ENCODE measurements at places on chromosomes 6 and 20.

GRCh38 chr6:144469144-144469575, 184.0 kb downstream of the UTRN start:
- no peak for DNase-seq

DNA sequence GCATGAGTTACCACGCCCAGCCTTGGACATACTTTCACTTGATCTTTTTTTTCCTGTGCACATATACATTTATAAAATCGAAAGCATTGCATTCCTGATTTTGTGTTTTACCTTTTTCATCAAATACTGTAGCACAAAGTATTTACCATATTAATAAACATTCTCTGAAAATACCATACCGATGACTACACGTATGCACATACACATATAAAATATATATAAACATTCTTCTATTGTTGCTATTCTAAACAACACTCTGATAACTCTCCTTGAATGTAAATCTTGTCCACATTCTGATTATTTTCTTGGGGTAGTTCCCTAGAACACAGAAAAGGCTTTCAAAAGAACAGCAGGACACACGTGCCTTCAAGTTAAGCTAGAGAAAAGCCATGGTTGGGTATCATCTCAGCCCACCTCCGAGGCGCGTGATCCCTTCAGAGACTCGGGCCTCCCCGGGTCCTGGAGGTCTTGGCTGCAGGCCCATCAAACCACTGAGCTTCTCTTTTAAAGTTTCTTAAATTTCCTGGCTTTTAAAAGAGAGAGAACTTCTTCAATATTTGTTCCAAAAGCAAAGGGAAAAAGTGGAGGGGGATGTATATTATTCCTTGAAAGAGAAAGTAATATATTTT, 198.1 kb downstream of the MYLK4 start:
- DNase-seq, result no peak

DNA sequence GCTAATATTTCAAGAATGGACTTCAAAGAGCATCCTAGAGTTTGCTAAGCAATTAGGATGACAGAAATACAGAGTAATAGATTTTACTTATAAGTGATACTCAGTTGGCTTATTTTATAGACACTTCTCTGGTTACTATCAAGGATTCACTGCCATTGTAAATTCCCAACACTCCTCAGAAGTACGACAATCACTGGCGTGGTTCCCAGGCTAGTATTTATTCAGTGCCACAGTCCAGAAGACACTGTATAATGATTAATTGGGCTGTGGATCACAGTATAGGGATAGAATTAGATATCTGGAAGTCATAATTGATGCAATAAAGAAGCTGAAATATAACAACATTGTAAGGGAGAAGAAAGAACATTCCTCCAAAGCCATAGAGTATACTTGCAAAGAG, 15.7 kb downstream of the MANEA start:
- DNase-seq, result no peak

DNA sequence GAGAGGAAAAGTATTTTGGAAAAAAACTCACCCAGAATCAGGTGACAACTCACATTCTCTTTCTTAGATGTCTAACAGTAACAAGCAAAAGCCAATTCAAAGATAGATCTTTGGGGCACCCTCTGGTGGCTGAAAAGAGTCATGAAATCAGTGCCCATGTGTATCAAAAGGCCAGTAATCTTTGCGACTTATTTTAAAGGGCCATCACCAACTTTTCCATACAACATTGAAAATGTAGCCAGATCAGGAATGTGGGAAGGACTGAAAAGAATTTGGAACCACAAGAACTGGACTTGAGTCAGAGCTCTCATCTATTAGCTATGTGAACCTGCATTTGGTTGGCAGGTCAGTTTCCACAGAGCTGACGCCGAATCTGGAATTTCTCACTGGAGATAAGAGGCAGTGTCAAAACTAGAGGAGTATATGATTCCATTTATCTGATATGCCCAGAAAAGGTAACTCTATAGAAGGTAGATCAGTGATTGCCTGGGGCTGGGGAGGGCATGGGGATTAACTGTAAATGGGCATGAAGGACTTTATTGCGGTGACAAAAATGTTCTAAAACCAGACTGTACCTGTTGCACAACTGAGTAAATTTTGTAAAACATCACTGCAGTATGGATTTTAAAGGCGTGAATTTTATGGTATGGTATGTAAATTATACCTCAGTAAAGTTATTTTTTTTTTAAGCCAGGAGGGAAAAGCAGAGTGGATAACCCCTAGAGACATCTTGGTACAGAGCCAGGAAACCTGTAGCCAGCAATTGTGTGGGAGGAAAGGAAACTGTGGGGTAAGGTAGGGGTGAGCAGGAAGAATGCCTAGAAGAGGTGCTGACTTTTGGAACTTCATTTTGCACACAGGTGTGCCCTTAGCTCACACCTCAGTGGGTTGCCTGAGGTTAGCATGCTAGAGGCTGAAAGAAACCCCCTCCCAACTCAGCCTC, 117.1 kb upstream of the ASF1A start:
- DNase-seq, result peak; percentile 68

- no peak for DNase-seq
These were observed 1.6 kb downstream of the PPARD start for GRCh38 chr6:35343835-35344550.

GRCh38 chr6:19921786-19922185, 84.6 kb downstream of the ID4 start:
- DNase-seq, result no peak

GRCh38 chr6:2543321-2543720, 207.4 kb downstream of the MYLK4 start:
- no peak for DNase-seq

DNA sequence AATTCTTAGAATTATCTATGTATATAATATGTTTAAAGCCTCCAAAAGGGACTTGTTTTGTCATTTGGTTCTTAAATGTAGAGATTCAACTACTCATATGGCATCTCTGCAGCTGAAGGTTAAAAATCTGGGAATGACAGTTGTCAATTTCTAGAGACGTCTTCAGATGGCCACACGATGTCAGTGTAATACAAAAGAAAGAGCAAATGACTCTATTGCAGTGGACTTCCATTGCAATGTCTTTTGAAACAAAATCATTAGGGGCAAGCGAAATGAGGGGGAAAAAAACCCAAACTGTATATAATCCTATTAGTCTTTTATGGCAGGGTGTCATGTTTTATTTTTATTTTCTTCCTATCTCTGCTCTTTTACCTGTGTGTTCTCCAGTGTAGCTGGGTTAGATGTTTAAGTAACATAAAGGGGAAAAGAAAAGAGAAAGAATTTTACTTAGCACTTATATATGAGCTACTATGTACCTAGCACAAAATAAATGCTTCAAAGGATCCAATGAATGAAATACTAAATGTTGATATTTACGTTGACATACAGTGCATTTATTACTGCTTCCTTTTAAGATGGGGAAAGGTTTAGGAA, 26.2 kb downstream of the CCN2 start:
- DNase-seq, result peak; percentile 38

- no peak for DNase-seq
These were observed at the start of gene PTK6 for GRCh38 chr20:63536997-63537524. Gene PTK6 (minus strand): TSS chr20:63537376. CDS start chr20:63537314, 62 bp downstream.

GRCh38 chr20:2507875-2508630, 662 bp downstream of the ZNF343 start:
- no peak for DNase-seq

DNA sequence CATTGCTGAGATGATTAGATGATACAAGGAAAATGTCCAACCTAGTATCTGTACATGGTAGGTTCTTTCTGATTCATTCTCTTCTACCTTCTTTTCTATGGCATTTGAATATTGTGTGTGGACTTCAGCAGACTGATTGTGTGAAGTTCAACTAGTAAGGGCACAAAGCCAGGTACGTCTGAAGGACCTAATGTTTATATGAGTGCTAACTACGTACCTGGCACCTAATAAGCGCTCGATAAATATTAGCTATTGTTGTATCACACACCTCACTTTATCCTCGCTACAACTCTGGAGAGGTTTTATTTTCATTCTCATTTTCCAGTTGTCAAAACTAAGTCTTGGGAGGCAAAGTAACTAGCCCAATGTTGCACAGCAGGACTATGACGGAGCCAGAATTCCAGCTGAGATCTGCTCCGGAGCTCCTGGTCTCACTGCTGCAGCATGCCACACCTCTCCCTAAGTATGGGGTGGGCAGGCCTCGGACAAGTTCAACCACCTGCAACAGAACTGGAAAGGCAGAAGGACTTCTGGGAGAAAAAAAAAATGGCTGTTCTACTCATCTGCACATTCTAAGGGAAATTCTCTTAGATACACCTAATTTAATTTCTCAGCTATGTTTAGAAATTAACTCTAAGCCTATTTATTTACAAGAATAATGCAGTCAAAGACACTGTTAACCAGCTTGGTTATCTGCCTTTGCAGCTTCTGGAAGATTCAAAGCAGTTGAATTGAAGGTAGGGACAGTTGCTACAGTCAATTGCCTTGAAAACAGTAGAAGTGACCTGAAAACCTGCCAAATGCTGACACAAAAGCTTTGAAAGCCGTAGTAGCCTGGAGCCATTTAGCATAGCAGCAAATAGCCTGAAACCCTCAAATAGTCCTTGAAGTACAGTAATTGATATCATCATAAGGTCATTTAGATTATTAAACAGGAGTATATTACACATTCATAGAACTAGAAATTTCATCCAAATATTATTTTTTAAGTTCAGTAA, 165.0 kb downstream of the PDE7B start:
- DNase-seq, result peak; percentile 47
